ENCODE measurements at places on chromosomes 5 and 9.
A peak's percentile ranks its signal among the peaks of the same experiment; 100 is the strongest.

DNA sequence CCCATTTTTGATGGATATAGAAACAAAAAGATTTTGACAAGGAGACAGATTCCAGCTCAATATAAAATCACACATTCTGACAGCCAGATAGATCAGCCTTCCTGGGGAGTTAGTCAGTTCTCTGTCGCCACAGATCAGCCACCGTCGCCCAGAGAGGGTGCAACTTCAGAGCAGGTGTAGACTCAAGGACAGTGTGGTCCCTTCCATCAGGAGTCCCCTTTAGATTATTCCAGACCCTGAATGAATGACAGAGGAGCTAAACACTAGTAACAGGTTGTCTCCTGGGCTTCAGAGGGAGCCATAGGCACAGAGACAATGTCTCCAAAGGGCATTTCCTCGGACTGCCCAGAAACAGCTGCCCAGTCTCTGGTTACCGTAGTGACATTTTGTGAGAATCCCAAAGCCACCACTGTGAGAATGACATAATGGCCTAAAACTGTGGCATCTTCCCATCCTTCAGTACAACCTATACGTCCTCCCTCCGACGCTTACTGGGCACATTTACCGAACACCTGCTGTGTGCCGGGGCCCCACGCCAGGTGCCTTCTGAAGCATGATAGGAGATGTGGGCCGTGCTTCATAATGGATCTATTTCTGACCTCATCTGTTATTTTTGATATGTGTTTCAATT lies 47.4 kb upstream of the SLC2A8 start:
- DNase-seq: no peak

- DNase-seq: no peak
Measured at GRCh38 chr5:157552650-157553049, 22.9 kb downstream of the ADAM19 start.

DNA sequence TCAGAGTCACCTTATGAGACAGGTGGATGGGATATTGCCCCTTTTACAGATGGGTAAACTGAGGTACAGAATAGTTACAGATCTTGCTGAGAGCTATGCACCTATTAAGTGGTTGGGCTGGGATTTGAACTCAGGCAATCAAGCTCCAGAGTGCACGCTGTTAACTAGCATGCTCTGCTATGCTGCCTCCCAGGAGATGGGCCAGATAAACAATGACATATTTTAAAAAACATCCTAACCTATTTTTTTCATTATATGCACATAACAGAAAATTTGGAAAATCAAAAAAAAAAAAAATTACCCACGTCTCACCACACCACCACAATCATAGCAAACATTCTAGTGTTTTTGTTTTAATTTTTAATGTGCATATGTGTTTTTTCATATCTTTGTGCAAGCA lies 123.4 kb upstream of the STC2 start:
- DNase-seq: no peak

DNA sequence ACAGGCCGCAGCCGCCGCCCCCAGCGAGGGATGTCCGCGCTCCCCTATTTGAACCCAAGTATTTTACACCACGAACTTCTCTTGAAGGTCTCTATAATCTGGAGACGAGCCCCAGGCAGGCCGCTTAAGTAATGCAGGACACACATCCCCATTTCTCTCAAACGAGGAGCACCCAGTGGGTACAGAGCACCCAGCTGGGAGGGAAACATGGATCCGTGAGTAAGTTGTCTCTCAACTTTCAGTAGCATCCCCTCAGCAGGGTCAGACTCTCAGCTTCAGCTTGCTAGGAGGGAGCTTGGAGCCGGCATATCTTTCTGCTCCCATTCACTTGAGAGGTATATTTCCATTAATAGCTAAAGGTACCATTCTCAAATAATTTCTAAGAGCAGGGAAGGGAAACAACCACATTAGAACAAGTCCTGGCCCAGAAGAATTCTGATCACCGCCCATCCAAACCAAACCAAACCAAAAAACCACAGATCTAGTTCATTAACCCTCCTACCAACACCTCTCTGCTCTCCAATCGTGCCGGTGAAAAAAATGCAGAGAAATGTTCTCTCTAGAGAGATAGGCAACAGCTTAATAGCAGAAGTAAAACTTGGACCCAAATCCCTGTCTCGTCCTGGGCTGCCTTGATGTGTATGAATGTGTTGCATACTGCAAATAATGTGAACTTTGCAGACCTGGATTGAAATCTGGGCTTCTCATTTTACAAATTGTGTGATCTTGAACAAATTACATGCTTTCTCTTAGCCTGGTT lies 910 bp downstream of the TDRD7 start:
- peak; percentile 27 for DNase-seq

DNA sequence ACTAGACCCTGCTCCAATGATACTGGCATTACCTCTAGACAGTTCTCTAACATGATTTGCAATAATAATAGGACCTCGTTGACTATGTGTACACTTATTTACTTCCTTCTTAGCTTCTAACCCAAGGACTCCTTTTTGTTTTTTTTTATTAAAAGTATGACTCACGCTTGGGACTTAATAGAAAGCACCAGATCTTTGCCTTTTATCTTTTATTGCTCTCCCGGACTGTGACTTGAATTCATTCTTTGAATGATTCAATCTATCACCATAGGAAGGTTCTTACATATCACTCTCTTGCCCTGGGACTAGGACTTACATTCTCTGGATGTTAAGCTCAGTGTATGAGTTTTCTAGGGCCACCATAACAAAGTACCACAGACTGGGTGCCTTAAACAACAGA lies 9.0 kb downstream of the C9 start:
- DNase-seq: peak; percentile 1

- DNase-seq: no peak
Measured at GRCh38 chr5:132057498-132058255, 2.8 kb upstream of the IL3 start.

All from SW480 (cell line).